ENCODE measurements at places on chromosomes 5 and 9.

GRCh38 chr5:54669845-54670244, 152.3 kb downstream of the SNX18 start:
- DNase-seq, result no peak

DNA sequence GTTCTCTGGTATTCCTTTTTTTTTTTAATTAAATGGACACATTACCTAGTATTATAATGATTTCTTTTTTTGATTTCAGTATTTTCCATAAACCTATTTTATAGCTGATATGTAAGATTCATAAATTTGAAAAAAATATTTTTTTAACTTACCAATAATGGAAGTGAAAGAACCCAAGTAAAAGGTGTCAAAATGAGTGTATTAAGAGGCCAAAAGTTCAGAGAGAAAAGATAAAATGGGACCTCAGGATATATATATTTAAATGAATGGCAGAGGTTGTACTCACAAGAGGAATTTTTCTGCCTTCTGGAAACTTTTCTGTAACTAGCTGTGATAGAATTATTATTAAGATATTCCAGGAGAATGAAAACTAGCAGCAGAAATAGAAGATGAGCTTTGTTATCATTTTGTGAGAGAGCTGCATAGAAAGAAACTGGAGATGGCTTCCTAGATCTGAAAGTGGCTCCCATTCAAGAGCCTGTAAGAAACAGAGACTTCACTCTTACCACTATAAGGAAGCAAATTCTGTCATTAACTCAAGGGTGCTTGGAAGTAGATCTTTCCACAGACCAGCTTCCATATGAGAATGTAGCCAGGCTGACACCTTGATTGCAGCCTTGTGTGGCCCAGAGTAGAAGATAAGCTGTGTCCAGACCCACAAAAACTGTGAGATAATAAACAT, 91.7 kb downstream of the MRPS30 start:
- no peak for DNase-seq

GRCh38 chr9:109506097-109506712, 8.1 kb upstream of the PTPN3 start:
- DNase-seq, result no peak

DNA sequence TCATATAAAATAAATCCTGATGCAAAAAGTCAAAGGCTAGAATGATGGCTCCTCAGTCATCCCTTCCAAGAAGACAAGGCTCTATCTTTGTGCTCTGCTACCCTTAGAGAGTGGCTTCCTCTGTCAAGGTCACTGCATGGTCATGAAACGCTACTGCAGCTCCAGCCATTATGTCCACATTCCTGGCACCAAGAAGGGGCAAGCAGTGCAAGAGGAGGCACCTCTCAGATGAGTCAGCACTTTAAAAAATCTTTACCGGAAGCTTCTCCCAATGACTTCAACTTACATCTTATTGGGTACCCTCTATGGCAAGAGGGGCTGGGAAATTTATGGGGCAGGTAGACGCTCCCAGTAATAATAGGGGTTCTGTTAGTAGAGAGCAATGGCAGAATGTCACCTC, 129.5 kb upstream of the CPEB4 start:
- no peak for DNase-seq

DNA sequence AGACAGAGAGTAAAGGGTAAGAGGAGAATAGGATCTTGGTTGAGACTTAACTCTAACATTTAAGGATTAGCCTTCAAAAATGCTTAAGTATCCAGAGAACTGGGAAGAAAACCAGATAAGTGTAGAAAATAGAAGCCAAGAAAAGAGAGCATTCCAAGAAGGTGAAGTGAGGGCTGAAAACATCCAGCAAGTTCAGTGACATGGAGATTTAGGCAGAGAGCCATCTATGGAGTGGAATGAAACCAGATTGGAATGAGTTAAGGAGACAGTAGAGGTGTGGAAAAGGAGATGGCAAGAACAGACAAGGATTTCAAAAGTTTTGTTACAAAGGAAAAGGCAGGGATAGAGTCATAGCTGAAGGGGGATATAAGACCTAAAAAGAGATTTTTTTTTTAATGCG, 188.1 kb downstream of the TRPM3 start:
- DNase-seq, result no peak

DNA sequence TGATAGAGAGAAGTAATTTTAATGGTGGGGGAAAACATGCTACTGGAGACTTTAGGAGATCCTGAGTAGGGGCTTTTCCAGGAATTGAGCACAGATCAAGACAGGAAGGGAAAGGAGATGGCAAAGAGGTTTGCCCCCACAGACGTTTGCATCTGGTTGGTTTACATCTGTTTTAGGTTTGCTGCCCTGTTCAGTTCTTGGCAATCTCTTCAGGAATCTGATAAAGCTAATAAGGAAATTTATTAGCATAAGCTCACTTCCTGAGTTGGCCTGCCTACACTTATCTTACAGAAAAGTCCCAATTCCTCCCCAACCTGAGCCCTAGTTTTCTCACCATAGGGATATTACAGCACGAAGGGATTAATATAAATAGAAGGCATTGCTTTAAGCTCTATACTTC, 3.4 kb upstream of the CFAP95 start:
- no peak for DNase-seq

GRCh38 chr5:143664623-143665022, 147.3 kb upstream of the HMHB1 start:
- no peak for DNase-seq

- no peak for DNase-seq
Observed at GRCh38 chr5:32343058-32343672, 30.4 kb upstream of the MTMR12 start.

DNA sequence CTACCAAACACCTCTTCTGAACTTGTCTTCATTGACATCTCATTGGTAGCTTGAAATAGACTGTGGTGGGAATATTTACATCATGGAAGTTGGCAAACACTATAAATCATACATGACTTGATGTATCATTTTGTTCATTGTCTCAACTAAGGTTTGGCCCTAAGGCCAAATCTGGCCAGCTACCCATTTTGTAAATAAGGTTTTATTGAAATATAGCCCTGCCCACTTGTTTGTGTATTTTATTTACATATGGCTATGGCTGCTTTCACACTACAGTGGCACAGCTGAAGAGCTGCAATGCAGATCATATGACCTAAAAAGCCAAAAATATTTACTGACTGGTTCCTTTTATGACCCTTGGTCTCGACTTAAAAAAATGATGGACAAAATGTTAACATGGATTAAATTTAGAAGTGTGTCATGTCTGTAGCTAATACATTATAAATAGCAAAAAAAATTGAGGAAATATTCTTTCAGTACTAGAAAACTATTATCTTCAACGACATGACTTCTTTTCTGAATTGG, 22.1 kb downstream of the FAM240B start:
- DNase-seq, result no peak

GRCh38 chr5:117295941-117296340, 721.3 kb upstream of the SEMA6A start:
- no peak for DNase-seq

- DNase-seq, result no peak
Observed at GRCh38 chr5:2908086-2908485, 156.6 kb upstream of the IRX2 start.

DNA sequence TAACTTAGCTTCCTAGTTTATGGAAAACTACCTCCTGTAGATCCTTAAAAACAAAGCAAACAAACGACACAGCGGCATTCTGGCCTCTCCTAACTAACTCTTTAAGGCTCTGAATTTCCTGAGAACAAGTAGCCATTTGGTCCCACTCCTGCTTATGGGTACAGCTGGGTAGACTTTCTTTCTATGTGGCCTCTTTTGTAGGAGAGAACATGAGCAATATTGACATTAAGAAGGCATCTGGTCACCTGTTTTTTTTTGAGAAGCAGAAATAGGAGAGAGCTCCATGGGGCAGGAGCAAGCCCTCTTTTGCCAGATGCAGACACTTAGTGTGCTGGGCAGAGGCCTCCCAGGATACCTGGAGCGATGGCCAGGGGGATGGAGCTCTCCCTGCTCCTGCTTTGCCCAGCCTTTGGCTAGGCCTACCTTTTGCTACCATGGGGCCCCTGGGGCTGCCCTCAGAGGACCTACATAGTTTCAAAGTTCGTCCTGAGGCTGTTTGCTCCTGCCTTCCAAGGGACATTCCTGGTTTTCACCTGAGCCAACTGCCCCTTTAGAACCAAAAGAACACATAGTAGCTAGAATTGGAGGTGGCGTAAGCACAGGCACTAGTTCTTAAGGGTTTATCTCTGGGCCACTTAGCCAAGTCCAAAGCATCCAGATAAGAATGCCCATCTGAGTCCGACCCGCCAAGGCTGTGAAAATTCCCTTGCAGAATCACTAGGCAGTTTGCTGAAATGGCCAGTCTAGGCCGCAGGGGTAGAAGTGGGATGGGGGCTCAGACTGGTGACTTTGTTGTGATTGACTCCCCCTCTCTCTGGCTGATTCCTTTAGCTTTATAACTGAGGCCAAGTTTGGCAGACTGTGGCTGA, 2.4 kb upstream of the STC2 start:
- DNase-seq, result no peak

- no peak for DNase-seq
Observed at GRCh38 chr5:22908129-22908528, 55.0 kb upstream of the CDH12 start.

DNA sequence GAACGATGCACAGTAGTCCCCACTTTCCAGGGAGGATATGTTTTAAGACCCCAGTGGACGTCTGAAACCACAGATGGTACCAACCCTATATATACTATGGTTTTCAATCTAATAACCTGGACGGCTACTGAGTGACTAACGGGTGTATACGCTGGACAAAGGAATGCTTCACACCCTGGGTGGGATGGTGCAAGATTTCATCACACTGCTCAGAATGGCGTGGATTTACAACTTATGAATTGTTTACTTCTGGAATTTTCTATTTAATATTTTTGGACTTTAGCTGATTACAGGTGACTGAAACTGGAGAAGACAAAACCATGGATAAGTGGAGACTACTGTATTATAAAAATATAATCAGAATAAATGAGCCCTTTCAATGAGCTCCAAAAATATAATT, 147.6 kb upstream of the TRIM32 start:
- DNase-seq, result no peak

DNA sequence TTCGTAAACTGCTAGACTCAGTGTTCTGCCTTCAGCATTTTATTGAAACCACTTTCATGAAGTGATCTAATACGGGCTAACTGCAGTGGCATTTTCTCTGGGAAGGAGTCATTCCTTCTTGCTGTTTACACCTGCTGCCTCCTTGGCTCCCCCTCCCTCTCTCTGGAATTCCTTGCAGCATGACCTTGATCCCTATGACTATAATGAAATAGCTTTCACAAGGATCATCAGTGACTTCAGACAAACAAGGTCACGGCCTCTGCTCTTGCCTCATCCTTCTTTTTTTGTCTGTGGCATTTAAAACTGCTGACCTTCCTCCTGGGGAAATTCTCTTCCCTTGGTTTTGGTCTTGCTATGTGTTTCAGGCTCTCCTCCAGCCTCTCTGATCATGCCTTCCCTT, 90.2 kb downstream of the ZNF462 start:
- no peak for DNase-seq

- DNase-seq, result no peak
Observed at GRCh38 chr5:169009123-169009522, 291.8 kb downstream of the SLIT3 start.

DNA sequence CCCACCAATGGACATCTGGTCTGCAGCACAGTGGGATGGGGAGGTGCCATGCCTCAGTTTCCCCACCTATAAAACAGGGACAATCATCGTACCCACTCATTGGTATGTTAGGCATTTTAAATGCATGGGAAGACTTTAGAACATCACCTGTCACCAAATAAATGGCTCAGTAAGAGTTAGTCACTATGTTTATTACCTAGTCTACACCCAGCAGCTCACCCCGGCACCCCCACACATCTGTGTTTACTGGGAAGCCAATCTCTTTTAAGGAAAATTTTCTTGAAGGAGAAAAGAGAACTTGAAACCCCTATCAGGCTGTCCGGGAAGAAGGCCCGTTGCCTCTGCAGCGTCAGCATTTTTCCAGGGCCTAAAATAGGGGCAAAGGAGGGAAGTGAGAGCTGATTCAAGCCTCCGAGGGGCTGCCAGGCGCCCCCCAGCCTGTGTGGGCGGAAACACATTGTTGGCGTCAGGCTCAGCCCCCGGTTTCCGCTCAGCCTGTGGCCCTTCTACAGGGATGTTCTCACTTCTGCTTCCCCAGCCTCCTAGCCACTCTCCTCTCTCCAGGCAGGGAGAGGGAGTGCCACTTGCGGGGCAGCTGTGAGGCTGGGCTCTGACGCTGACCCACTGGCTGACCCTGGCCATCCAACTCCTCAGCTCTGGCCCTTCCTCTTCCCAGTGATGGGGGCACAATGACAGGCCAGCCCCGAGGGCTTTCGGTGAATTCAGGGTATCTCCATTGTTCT, 4.6 kb downstream of the CSF1R start:
- no peak for DNase-seq

DNA sequence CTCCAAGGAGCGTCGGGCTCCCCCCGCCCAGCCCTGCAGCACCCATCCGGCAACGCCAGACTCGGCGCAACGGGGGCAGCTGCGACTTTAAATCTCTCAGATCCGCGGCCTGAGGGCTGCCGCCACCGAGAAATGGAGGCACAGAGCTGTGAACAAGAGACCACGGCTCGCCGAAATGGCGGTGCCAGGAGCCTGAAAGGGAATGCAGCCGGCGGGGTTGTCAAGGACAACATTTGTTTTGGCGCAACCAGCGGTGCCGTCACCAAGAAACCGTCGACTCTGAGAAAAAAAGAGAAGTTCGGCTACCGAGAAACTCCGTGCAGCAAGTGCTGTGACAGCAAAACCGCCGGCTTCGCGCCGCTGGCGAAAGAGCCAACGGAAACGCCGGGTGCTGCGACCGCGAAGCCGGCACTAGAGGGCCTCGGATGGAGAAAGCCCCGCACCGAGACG, 2.1 kb upstream of the ANXA2R start:
- no peak for DNase-seq

DNA sequence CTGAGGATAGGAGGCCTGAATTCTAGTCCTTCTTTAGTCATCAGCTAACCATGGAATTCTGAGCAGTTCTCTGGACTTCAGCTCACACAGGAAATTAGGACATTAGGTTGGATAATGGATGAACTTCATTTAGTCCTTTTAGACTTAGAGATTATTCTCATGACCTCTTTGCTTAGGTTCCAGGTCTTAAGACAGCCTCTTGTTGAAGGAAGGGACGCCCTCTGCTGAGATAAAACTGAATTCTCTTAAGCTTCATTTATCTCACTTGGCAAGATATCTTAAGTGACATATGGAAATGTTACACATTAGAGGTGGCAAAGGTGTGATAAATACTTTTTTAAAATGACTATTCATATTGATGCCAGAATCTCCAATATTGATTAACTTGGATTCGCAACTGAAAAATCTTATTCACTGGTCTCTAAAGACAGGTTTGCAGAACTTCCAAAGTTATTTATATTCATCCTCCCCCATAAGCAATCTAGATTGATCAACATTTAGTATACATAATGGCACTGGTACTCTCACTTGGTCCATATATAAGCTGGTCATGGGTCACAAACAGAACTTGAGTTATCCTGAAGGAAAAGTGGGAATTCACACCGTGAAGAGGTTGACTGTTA, 16.9 kb upstream of the ZNF366 start:
- DNase-seq, result no peak

- no peak for DNase-seq
Observed at GRCh38 chr5:79069488-79070349, at the start of the genes BHMT2 and DMGDH. TSS of gene BHMT2 (plus strand) at chr5:79069767. CDS start at chr5:79069783, 16 bp downstream. TSS of gene DMGDH (minus strand) at chr5:79069674. CDS start at chr5:79069620, 54 bp downstream.

Data from dorsolateral prefrontal cortex (tissue), 122 donors.